ENCODE measurements at places on chromosomes 12 and 14.

- no peak for DNase-seq
Measured at GRCh38 chr12:110543252-110543959, 39.7 kb downstream of the PPTC7 start.

- DNase-seq, result no peak
Measured at GRCh38 chr12:49671031-49671765, 36.0 kb downstream of the FMNL3 start.

GRCh38 chr12:2422591-2422990 lies 369.8 kb downstream of the CACNA1C start:
- DNase-seq, result no peak

- no peak for DNase-seq
Measured at GRCh38 chr12:73106296-73106695, 834.1 kb downstream of the TRHDE start.

DNA sequence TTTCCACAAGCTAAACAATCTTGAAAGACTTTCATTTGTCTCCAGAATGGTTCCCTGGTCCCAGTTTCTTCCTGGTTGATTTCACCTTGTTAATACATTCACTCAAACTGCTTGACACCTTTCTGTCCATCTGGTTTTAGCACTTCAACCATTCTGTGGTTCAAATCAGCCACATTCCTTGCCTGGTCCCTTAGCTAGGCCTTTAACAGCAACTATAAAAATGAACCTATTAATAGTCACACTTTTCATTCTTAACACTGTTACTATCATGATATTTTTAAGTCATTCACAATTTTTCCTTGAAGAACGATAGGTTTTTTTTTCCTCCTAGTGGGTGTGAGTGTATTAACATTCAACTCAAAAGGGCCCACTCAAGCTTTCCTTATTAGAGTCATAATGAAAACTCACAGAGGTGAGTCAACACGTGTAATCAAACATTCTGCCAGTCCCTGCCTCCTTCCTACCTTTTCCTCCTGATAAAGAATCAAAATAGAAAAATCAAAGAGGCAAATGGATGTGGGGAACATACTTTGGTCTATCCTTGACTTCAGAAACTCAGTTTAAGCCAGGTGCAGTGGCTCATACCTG lies 34.4 kb upstream of the CCNT1 start:
- no peak for DNase-seq

GRCh38 chr12:123164222-123164621 lies 13.3 kb upstream of the PITPNM2 start:
- DNase-seq, result no peak

DNA sequence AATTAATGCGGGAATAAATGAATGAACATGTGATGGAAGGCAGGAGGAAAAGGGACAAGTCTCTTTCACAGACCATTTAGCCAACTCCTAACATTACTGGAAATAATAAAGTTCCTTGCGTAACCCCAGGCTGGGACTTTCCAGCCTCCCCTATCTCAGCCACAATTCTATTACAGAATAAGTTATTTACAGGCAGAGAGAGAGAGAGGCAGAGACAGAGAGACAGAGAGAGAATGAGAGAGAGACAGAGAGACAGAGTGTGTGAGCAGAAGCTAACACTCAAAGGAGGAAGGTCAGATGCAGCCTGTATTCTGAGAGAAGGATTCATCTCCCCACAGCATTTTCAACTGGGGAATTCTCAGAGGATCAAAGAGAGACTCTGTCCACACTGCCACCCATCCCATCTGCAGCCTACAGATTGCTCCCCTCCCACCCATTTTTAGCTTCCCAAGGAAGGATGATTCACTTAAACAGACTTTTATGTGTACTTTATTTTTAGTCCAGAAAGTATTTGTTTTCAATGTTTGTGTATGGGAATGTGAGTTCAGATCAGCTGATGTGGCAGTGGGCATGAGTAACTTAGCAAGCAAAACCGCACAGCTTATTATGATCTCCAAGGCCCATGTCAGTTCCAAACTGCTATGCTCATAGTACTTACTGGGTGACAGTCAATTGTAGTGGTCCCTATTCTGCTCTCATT lies 165.7 kb downstream of the CAND1 start:
- DNase-seq, result no peak

DNA sequence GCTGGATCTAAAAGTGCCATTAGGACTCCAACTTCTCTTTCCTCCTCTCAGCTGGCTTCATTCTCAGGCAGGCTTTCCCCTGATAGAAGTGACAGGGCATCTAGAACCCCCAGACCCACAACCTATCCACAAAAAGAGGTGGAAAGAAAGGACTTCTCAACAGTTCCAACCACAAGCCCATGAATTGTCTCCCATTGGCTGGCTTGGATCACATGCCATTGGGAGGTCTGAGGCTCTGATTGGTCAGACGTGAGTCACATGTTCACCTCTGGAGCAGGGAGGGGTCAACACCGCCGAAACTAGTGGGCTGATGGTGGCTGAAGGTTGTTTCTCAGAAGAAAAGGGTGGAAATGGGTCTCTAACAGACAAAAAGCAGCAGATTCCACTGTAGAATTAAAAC lies 47.2 kb downstream of the DRAM1 start:
- no peak for DNase-seq

DNA sequence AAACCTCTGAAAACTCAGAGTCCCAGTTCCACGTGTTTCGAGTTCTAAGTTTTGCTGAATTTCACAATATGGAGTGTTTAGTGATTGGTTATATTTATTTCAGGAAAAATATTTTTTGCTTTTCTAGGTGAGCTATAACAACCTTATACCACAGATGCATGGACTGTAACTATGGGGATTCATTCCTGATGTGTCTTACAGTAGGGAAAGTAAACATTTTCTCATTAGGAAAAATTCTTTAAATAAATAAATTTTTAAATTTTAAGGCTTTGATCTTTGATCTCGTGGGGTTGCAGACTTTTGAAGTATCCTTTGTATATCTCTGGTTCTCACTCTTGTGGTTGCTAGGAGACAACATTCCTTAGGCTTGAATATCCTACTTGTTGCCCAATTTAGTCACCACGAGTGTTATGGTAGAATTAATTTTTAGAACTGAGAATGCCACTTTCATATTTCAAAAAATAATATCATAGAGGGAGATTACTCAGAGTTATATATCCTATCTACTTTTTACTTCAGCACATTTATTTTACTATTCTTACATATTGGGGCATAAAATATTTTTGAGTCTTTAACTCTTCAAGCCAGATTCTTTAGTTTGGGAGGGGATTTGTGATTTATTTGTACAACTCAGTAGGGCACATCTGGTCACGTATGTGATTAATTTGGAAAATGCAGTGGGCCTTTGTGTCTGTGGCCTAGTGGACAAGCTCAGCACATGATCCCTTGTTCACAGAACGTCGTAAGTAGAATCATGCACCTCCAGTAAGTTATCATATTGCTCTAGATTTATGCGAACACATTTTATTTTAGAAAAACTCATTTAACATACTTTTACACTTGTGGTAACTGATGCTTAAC lies 224.0 kb downstream of the TTC6 start:
- DNase-seq, result no peak

All from NCI-H1048 (cell line).